ENCODE measurements at places on chromosomes 16 and 17. TPM values are rescaled to one million over a fixed set of nuclear protein-coding genes. Genes with fewer than 3 reads are reported as not detected.

GRCh38 chr17:1312261-1312870 lies 32.9 kb downstream of the TRARG1 start:
- DNase-seq, result no peak

GRCh38 chr17:74217888-74218287 lies 4.5 kb downstream of the TTYH2 start:
- no peak for DNase-seq

GRCh38 chr17:66925811-66926500 lies 38.6 kb upstream of the CACNG4 start:
- DNase-seq, result no peak

ZNF624 gene
- total RNA-seq, result 2.3 TPM

ZNF423 gene
- total RNA-seq, result 1.4 TPM

KIF2B gene
- total RNA-seq, result not detected

DNA sequence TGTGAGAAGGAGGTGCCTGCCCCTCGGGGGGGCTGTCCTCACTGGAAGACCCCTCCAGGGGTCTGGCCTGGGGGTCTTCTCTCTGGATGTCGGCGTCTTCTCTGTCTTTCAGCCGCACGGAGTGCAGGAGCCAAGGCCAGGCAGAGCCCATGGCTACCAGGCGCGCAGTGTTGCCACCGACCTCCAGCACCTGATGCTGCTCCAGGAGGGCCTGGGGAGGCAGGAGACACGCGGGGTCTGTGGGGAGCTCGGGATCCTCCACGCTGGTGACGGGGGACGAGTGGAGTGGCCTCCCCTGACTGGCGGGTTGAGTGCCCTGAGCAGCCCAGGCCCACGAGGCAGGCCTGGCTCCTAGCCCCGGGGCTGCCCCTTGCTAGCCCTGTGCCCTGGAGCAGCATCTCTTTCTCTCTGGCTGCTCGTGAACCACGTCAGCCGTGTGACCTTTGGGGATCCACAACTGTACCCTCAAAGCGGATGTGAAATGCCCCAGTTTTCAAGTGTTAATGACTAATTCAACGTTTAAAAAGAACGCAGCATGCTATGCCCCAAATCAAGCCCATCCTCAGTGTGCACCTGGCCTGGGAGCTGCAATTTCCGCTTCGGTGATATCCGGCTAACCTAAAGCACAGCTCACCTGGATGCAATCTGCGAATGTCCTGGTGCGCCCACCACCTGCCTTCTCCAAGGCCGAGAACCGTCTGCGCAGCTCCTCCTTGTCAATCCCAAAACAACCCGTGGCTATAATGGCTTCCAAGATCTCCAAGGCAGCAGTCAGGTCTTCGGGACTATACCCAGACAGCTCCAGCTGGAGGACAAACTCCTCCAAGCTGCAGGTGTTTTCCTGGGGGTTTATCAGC lies 62.9 kb downstream of the IL21R start:
- DNase-seq, result no peak

DNA sequence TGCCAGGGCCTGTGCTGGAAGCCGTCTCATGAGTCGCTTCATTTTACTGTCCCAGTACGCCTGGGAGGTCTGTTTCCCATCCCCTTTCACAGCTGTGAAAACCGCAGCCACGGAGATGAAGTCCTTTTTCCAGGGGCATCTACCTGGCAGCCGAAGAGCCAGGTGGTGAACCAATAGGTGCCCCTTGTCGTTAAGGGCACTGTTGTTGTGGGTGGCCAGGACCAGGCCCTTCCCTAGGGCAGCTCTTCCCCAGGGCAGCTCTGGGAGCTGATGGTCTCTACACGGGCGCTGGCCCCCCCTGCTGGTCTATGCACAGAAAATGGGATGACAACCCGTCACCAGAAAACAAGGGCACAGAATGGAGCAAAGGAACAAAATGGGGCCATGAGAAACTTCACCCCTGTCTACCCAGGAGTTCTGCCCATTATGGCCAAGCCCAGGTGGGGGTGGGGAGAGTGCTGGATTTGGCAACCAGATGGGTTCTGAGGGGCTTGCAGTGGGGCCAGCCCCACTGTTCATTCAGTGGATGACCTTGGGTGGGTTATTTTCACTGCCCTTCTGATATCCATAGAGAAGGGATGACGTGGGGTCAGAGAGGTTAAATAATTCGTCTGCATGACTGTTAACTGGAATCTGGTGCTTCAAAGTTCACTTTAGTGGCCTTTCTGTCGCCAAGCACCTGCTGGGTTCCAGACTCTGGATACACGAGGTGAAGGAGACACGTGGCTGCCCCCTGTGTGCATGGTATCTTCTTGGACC lies 11.5 kb downstream of the RMI2 start:
- DNase-seq, result peak; percentile 82

- DNase-seq, result no peak
Observed at GRCh38 chr16:1949507-1949906, 5.0 kb downstream of the RPL3L start.

DNA sequence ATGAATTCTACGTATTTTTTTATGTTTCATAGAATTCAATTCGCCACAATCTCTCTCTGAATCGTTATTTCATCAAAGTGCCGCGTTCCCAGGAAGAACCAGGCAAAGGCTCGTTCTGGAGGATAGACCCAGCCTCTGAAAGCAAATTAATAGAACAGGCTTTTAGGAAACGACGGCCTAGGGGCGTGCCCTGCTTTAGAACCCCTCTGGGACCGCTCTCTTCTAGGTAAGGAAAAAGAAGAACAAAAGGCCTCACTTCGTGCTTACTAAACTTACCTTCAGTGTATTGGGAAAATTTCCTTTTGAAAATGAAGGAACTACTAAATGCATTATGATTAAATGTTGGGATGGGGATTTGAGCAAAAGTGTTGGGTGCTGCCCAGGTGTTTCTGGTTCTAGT lies 63.2 kb downstream of the FOXK2 start:
- DNase-seq, result no peak

- DNase-seq, result peak; percentile 69
Observed at GRCh38 chr17:17900615-17901520, 64.1 kb upstream of the SREBF1 start.

GRCh38 chr17:50604513-50604912 lies 30.2 kb upstream of the ABCC3 start:
- no peak for DNase-seq

DNA sequence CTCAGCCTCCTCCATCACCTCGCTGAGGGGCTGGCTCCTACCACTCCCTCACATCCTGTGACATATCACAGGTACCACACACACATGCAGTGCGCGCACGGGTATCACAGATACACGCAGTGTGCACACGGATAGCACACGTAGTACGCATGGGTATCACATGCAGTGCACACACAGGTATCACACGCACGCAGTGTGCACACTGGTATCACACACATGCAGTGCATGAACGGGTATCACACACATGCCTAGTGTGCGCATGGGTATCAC lies 30.1 kb downstream of the ACSF3 start:
- DNase-seq, result peak; percentile 5

DNA sequence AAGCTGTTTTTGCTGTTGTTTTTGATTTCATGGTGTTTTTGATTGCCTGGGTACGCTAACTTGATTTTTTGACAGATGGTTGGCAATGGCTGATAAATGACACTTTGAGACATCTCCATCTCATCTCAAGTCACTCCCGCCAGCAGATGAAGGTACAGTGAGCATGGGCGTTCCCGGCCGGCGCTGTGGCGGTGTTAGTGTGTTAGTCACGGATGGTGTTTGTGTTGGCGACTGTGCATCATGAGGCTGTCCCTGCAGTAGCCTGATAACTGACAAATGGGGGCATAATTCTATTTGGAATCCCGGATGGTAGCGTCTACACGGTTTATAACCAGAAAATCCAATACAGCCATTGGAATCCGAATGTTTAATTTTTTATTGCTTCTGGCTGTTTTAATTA lies 81.6 kb upstream of the ZNF750 start:
- DNase-seq, result no peak

GRCh38 chr17:37041932-37042331 lies 93.2 kb downstream of the AATF start:
- no peak for DNase-seq

DNA sequence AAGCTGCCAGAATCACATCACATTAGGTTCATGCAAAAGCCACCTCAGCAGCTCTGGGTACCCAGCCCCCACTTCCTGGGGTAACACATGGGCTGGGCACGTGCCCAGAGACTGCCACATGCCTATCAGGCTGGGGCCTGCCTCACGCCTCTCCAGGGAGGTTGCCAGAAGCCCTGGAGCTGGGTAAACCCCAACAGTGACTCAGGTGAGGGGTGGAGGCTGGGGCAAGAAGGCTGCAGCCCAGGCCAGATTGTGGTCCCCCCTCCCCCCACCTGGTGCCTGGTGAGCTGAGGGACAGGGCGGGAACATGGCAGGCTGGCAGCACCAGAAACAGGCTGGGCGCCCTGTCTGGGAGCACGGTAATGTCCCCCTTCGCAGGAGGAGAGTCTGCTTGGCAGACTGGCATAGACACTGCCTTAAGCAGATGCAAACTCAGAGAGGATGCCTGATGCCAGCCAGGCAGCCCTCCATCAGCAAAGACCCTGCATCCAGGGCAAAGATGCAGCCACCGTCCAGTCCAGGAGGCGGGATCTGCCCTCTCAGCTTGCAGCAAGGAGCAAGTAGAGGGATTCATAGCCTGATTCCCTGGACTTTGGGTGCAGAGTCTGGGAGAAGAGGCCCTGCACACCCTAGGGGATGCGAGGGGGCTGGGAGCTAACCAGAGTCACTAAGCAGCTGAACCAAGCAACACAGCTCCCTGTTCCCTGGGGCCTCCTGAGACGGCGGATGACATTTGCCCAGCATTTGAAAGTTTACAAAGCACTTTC lies 28.8 kb downstream of the NGFR start:
- peak; percentile 34 for DNase-seq

MYO15B gene
- total RNA-seq, result 552 TPM

DNA sequence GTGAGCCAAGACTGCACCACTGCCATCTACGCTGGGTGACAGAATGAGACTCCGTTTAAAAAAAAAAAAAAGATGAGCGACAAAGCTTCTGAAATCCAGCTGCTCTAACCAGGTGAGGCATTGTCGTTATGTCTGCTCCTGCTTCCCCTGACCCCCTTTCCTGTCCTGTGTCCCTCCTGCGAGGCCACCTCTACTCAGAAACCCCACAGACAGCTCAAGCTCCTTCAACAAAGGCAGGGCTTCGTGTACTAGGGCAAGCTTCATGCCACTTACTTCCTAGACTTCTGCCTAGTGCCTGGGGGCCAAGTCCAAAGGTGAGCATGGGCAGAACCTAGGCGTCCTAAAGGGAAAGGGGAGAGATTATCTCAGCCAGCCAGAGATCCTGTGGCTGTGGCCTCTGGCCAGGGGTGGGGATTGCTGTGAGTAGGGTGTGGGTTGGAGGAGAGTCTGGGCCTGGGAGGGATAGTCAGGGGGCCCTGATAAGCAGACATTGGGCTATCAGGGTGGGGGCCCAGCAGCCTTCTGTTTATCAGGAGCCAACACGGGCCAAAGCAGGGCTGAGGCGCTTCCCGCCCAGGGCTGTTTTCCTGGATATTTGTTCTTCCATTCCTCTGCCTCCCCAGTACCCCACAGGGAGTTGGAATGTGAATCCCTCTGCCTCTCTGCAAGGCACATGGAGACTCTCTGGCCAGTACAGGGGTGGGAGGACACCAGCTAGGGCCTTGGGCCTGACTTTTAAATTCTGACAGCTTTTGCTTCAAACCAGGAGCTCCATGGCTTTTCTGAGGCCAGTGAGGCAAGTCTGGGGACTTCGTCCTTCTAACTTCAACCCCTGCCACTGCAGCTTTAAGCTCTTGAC lies 10.4 kb downstream of the ERAL1 start:
- no peak for DNase-seq

DNA sequence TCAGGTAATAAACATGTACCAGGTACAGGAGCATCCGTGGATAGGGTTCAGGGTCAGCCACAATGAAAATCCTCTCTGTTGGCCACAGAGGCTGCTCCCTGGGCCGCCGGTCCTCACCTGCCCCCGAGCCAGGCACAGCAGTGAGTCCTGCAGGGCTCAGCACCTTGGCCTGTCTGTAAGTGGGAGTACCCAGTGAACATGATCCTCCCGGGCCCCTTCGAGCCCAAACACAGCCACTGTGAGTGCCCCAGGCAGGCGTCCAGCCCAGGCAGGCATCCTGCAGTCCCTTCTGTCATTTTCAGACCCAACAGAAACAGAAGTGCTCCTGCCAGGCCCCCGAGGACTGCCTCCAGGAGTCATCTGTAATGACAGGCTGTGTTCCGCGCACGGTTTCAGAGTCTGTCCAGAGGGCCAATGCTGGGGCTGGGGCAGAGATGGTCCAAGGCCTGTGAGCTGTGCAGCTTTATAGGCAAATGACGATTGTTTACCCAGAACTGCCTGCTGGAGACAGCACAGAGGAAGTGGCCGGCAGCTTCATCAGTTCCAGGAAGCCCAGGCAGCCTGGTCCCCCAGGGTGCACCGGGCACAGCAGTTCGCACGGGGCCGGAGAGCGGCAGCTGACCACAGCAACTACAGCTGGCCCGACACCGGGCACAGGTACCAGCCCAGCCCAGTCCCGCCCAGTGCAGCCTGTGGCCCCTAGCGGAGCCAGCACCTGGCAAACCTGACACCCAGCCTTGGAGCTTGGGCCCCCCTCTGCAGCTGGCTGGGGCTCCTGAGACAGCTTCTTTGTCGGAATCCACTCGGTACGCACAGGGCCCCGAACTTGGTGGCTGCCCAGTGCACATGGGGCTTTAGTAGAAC lies 13.2 kb downstream of the SLC7A5 start:
- peak; percentile 66 for DNase-seq

GRCh38 chr17:63421681-63422645 lies 24.1 kb downstream of the CYB561 start:
- DNase-seq, result no peak

- DNase-seq, result no peak
Observed at GRCh38 chr17:3482852-3483251, 7.1 kb downstream of the ASPA start.

- DNase-seq, result no peak
Observed at GRCh38 chr16:25922438-25922837, 230.7 kb downstream of the HS3ST4 start.

Data from Peyer's patch (tissue), 4 donors.